ENCODE measurements at places on chromosomes 5 and 9.
A peak's percentile ranks its signal among the peaks of the same experiment; 100 is the strongest.

- DNase-seq: no peak
Observed at GRCh38 chr5:132377738-132378137, 8.2 kb downstream of the SLC22A5 start.

DNA sequence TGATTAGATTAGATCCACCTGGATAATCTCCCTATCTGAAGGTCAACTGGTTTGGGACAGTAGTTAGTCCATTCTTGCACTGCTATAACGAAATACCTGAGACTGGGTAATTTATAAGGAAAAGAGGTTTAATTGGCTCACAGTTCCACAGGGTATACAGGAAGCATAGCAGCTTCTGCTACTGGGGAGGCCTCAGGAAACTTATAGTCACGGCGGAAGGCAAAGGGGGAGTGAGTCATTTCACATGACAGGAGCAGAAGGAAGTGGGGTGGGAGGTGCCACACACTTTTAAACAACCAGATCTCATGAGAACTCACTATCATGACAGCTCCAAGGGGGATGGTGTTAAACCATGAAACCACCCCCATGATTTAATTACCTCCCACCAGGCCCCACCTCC lies 9.9 kb downstream of the C9orf40 start:
- peak; percentile 6 for DNase-seq

- no peak for DNase-seq
Observed at GRCh38 chr5:167296066-167296465, 995.4 kb upstream of the WWC1 start.

DNA sequence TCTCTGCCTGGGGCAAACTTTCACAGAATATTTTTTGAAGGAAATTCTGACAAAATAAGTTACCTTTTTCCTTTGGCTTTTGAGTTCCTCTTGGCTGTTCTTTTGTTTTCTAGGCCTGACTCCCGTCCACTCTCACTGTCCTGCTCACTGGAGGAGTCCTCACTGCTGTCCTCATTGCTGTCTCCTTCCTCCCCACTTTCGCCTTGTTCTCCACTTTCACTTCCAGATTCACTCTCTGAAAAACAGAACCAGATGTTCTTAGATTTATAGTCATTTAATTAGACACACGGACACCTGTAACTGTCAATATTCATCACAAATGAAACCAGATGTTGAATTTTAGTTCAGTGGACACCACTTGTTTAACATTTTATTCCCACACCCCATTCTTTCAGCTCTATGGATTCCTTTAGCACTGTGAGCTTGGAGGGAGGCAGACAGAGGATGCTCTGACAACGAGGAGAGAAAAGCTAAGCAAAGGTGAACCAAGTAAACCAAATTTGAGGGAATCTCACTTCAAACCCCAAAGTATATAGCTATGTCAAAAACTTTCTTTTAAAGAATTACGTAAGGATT lies 180.7 kb downstream of the AP3B1 start:
- DNase-seq: no peak

- no peak for DNase-seq
Observed at GRCh38 chr9:131631306-131631705, 86.0 kb downstream of the PRRT1B start.

DNA sequence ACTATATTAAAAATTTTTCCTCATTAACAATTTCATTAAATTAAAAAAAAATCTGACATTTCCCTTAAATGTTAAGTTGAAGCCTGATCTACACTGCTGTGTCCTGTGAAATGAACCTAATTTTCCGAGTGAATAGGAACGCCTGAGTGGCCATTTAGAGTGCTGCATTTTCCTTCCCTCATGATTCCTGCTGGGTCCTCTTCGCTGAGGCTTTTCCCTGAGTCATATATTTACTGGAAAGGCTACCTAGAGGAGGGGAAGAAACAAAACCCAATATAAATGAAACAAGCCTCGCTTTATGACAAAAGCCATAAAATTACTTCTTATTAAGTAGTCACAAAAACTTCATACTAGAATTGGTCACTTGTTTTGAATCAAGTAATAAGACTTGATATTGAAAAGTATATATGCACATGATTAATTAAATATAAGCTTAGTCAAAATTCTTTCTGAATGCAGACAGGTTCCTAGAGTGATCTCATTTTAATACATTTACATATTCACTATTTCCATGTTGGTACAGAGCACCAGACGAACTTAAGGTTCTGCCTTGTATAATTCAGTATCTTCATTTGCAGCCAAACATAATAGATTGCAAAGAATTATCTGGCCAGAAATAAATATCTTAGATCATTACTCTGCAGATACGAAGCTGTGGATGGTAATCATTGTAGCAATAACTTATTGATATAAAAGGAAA lies 6.3 kb upstream of the ISCA1 start:
- no peak for DNase-seq
